ENCODE measurements at places on chromosomes 7 and 10.

- DNase-seq: peak; percentile 38
Measured at GRCh38 chr7:97845622-97846203, 26.5 kb downstream of the ASNS start.

DNA sequence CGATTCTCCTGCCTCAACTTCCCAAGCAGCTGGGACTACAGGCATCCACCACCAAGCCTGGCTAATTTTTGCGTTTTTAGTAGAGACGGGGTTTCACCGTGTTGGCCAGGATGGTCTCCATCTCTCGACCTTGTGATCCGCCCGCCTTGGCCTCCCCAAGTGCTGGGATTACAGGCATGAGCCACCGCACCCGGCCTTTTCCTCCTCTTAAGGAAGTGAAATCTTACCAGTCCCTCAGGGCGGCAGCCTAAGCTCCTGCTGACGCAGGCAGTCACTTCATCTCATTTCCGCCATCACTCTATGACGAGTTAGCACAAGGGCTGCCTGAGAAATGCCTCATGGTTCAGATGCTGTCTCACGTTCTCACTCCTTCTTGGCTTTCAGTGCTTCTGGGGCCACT is 246.0 kb upstream of the SHH start:
- DNase-seq: no peak

GRCh38 chr7:100219271-100219737 is 445 bp upstream of the PVRIG start:
- no peak for DNase-seq

DNA sequence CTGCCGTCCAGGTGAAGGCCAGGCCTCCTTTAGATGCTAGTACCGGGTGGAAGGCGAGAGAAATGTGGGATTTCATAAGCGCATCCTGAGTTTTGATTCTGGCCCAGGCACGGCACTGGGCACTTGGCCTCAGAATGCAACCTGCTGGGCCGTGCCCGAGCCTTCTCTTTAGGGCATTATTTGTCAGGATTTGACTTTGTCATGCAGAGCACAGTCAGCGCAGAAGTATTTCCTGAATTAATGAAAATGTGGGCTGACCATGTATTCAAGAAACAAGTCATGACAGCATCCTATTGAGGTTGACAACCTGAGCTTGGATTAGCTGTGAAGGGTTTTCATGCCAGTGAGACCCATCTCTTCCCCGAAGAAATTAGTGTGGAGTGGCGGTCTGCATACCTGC is 34.4 kb downstream of the RCC1L start:
- no peak for DNase-seq

DNA sequence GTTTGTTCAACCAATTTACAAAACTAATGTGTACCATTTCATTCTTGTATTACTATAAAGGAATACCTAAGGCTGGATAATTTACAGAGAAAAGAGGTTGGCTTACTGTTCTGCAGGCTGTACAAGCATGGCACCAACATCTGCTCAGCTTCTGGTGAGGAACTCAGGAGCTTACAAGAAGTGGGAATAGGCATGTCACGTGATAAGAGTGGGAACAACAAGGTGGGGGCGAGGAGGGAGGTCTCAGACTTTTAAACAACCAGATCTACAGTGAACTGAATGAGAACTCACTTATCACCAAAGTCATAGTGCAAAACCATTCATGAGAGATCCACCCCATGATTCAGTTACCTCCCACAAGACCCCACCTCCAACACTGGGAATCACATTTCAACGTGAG is 1178.0 kb downstream of the REEP3 start:
- no peak for DNase-seq

DNA sequence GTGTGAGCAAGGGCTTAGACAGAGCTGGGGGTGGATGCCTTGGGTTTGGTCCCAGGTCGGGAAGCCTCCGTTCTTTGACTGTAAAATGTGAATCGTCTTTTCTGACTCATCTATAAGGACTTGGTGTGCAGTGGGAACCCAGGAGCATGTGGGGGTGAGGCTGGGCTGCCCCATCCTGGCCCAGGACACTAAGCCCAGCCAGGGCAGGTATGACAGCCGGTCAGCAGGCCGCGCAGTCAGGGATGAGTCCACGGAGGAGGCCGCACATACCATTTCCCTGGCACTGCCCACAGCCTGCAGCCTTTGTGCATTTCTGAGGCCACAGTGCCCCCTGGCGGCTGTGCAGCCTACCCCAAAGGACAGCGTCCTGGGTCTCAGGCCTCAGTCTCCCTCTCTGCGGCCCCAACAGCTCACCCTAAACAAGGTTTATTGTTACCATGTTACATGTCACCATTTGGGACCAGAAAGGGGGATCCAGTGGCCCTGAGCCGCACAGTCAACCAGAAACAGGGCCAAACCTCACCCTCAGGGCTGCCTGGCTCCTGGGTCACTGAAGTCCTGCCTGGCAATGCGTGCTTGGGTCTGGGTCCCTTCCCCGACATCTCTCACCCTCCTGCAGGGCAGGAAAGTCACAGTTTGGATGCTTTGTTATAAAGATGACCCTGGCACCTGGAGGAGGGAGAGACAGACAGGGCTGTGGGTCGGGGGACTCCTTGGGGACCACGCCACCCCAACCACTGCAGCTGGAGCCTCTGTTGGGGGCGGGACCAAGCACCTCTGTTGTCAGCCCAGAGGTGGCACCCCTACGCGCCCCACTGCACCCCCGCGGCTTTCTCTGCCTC is 14.4 kb upstream of the SH2B2 start:
- DNase-seq: peak; percentile 63

GRCh38 chr10:34966451-34966850 is 123.7 kb downstream of the CUL2 start:
- no peak for DNase-seq

DNA sequence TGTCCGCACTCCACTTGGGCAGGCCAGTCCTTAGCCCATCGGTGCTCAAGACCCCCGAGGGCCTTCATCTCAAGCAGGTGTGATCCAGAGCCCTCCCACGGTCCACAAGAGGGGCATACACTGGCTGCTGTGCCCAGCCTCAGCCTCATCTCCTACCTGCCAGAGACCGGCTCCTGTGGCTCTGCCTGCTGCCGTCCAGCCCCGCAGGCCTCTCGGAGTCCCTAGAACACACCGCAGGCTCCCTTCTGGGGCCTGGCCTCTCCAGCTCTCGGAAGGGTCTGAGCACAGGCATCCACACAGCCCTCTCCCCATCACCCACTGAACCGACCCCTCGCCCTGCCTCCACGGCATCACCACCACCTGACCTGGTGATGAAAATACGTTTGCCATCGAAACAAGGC is 147.4 kb downstream of the PRKAG2 start:
- no peak for DNase-seq

DNA sequence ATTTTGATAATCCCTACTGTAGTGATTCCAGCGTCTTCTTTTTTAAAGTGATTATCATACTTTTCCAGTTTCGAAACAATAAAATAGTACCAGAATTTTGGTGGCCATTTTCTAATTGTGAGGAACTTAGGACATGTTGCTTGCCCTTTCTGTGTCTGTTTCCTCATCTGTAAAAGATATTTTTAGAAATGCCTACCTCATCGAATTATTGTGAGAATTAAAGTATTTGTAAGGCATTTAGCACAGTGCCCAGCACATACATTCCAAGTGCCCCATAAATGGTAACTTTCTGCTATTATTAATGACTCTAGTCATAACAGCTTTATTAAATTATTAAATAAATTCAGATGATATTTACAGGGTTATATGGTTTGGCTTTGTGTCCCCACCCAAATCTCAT is 3.7 kb downstream of the CFAP69 start:
- no peak for DNase-seq

GRCh38 chr7:67553378-67553777 is 556.7 kb downstream of the TYW1 start:
- DNase-seq: no peak

DNA sequence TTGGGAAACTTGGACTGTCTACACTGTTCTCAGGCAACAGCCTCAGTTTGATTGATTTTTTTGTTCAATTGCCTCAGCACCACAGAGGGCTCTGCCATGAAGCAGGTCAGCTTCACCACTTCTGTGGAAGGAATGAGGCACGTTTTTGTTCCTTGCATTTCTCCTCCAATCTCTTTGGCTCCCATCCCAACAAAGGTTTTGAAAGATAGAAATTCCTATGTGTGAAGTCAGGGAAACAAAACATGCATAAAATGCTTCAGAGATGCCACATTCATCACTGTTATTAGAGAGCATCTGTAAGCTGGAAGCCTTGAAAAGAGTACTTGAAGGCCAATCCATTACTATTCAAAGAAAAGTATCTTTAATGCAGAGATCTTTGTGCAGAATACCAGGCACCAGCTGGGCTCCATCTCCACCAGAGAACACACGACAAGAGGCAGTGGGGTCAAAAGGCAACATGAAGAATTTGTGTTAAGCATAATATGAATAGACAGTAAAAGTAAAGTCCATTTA is 249.1 kb upstream of the LYZL1 start:
- DNase-seq: no peak

GRCh38 chr10:89342206-89342958 is 14.6 kb downstream of the IFIT3 start:
- peak; percentile 32 for DNase-seq

GRCh38 chr10:1809139-1809741 is 71.9 kb upstream of the ADARB2 start:
- no peak for DNase-seq

DNA sequence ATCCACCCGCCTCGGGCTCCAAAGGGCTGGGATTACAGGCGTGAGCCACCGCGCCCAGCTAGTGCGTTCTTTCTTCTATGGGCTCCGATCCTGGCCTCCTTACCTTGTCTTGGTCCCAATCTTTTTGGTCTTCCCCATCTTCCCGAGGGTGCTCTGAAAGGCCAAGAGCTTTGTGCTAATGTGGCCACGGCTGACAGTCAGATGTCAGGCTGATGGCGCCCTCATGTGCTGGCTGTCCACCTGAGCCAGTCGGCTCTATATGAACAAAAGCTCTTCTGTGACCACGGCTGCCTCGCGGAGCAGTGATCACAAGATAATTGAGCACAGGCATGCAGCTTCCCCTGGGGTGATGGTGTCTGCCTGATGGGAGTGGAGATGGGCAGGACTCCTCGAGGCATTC is 11.0 kb upstream of the AHCYL2 start:
- DNase-seq: peak; percentile 42

DNA sequence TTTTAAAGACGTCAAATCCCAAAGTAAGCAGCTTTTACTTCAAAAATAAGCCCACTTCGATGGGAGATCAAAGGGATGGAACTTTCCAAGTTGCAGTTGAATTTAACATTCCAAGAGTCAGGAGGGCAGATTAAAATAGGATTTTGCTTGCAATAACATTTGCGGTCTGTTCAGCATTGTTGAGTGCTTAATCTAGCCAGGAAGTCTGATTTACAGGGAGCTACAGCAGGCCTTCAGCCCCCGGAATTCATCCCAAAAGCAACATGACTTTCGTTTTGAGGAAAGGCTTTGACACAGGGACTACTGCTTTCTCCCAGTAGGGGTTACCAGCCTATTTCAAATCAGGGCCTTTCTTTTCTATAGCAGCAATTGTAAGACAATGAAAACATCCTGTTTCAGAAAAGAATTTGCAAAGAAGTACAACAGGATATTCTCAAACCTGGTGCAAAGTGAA is 279.6 kb upstream of the PITRM1 start:
- DNase-seq: no peak

Measured in hematopoietic multipotent progenitor cell treated with erythropoietin and hydrocortisone succinate and interleukin-3 and kit ligand, for 8 days (in vitro differentiated cells).